ENCODE measurements at places on chromosomes 13 and 19. TPM values are rescaled to one million over a fixed set of nuclear protein-coding genes. Genes with fewer than 3 reads are reported as not detected.

Gene DNAJC15
- polyA plus RNA-seq: 70.6 TPM

Gene PTOV1
- polyA plus RNA-seq: 47.9 TPM

Gene OR4F17
- not detected for polyA plus RNA-seq

Gene RNF113B
- polyA plus RNA-seq: 0.69 TPM

Gene PRTN3
- not detected for polyA plus RNA-seq

Gene CGB8
- polyA plus RNA-seq: not detected

Gene KIRREL2
- 1.1 TPM for polyA plus RNA-seq

Gene ZNF285
- 12.3 TPM for polyA plus RNA-seq

Gene ZBTB32
- not detected for polyA plus RNA-seq

Gene NLRP9
- polyA plus RNA-seq: not detected

Gene RAB20
- polyA plus RNA-seq: 2.9 TPM

Gene GAPDHS
- not detected for polyA plus RNA-seq

Gene UQCR11
- polyA plus RNA-seq: 706 TPM

Gene BRCA2
- polyA plus RNA-seq: 0.09 TPM

Gene POU4F1
- not detected for polyA plus RNA-seq

Gene SLITRK5
- polyA plus RNA-seq: 1.4 TPM

Gene LILRA1
- polyA plus RNA-seq: not detected

Gene FPR1
- not detected for polyA plus RNA-seq

Gene B3GNT8
- polyA plus RNA-seq: not detected

Gene GATAD2A
- polyA plus RNA-seq: 2.3 TPM

Gene CYP2S1
- polyA plus RNA-seq: 0.14 TPM

Gene ZNF560
- polyA plus RNA-seq: not detected

Gene PSG5
- polyA plus RNA-seq: not detected

Gene ZNF565
- 5.6 TPM for polyA plus RNA-seq

Gene VSTM2B
- 2.0 TPM for polyA plus RNA-seq

Gene TBXA2R
- polyA plus RNA-seq: not detected

Gene ADGRE2
- not detected for polyA plus RNA-seq

Gene SIGLECL1
- polyA plus RNA-seq: not detected

Measured in Purkinje cell (primary cell).